Ovary (tissue), 10 donors: ENCODE measurements at places on chromosomes 1 and 21. TPM values are rescaled to one million over a fixed set of nuclear protein-coding genes. Genes with fewer than 3 reads are reported as not detected.

- no peak overlapping the region for H3K27ac ChIP-seq
- H3K36me3 ChIP-seq: no peaks in the 10 kb centered on the region
- no peaks in the 10 kb centered on the region for H3K4me1 ChIP-seq
- no peak for DNase-seq
Measured at GRCh38 chr1:47578721-47579419, 141.0 kb downstream of the FOXD2 start.

GRCh38 chr1:151988405-151988923 lies 5.2 kb downstream of the S100A10 start:
- no peak for DNase-seq
- H3K27ac ChIP-seq: no peak overlapping the region
- no peaks in the 10 kb centered on the region for H3K27me3 ChIP-seq

- no peak for DNase-seq
- no peak overlapping the region for H3K4me3 ChIP-seq
- no peaks in the 10 kb centered on the region for H3K36me3 ChIP-seq
Measured at GRCh38 chr1:109948285-109948630, 36.3 kb upstream of the AHCYL1 start.

- no peaks in the 10 kb centered on the region for H3K4me1 ChIP-seq
- H3K36me3 ChIP-seq: no peaks in the 10 kb centered on the region
- H3K4me3 ChIP-seq: no peak overlapping the region
- no peaks in the 10 kb centered on the region for H3K27me3 ChIP-seq
Measured at GRCh38 chr21:14361958-14362357, 21.0 kb downstream of the HSPA13 start.

DNA sequence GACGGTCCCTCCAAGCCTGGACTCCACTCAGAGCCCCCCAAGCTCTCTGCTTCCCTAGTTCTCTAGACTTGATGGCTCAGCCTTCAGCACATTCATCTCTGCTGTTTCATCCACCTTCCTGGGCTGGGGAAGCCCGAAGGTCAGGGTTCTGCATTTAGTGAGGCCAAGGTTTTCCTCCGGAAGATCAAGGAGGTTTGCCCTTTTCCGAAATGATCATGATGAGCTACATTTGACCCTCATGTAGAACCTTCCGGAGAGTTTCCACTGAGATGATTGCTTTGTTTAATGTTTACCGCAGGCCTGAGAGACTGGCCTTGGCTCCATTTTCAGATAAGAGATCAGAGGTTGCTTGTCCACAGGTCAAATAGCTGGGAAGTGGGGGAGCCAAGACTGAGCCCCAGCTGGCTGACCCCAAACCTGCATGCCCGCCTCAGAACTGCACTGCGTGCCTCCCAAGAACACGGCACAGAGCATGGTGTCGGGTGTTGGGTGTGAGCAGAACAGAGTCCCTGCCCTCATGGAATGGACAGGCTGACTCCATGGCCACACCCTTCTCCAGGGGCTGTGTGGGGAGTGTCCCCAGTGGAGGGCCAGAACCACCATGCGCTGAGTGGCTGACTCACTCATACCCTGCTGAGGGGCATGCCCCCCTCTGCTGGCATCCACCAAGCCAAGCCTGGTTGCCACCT lies 200.8 kb upstream of the TMEM51 start:
- no peak overlapping the region for H3K4me3 ChIP-seq
- H3K27ac ChIP-seq: no peak overlapping the region
- peaks cover 6% of the 10 kb centered on the region for H3K4me1 ChIP-seq
- H3K27me3 ChIP-seq: no peaks in the 10 kb centered on the region
- no peaks in the 10 kb centered on the region for H3K36me3 ChIP-seq

DNA sequence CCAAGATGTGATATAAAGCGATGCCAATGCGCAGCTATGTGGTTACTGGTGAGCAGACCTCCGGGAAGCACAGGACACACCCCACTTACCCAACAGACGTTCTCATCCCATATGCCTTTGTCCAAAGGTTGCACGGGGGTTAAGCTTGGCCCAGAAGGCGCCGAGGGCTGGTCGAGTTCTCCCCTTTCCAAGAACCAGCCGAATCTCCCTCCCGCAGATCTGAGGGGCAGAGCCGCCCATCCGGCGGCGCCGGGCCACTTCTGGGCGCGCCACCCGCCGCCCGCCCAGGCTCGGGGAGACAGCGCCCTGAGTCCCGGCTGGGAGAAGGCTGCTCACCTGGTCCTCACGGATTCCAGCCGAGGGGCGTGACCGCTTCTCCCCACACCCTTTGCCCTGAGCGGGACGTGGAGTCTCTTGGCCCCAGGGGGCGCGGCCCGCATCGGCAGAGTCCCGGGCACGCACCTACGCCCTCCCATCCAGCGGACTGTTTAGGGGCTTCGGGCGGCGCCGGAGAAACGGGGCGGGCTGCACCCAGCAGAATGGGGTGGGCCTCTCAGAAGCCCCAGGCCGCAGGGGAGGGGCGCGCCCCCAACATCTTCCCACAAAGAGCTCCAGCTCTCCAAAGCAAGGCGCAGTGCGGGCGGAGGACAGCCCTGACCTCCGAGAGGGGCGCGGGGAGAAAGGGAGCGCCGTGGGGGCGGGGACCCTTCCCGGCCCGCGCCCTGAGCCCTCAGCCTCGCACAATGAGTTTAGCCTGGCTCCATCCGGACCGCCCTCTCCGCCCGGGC lies 615 bp downstream of the GPR161 start:
- peak overlapping the region; percentile 87 for H3K27ac ChIP-seq
- H3K36me3 ChIP-seq: no peaks in the 10 kb centered on the region
- peak overlapping the region; percentile 92 for H3K4me3 ChIP-seq
- peak; percentile 25 for DNase-seq
- peaks cover 6% of the 10 kb centered on the region for H3K4me1 ChIP-seq
- H3K27me3 ChIP-seq: no peaks in the 10 kb centered on the region

DNA sequence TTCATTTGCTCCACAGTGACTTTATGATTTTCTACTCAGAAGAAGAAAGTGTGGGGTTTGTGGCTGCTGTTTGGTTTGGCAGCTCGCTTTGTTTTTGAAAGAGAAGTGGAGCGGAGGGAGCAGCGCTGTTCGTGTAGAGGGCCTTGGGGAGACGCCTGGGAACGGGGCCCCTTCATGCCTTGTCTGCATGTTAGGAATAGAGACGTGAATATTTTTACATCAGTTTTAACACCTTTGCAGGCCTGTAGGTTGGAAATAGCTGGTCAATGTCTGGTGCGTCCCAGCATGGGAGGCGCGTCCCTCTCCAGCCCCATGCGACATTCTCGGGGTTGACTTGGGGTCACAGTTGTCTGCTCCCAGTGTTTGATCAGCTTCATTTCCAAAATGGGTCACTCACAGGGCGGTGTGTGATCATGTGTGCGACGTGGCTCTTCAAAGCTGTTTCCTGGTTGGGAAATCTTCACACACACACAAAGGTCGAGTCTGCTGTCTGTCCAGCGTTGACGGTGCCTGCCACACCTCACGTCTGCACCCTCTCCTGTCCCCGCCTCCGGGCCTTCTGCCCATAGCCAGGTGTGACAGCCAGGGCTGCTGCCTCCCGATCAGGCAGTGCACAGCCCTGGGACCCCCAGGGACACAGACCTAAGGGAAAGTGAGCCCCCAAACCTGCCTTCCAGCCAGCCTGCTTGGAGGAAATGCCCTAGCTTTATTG lies 149.2 kb downstream of the PSMG1 start:
- DNase-seq: no peak
- H3K27me3 ChIP-seq: no peaks in the 10 kb centered on the region

DNA sequence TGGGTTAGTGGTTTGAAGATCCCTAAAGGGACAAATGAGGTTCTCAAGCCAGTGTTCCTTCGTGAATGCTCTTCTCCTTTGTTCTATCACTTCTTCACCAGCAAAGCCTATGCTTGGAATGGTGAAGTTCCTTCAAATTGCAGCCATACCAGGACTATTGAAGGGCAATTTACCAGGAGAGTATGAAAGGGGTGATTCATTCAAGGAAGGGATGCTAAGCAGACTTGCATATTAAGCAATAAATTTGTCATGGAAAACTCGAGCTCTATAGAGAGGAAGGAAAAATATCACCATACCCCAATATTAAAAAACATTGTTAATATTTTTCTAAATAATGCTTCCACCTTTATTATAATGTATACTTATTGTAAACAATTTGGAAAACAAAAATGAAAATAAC lies 9.3 kb upstream of the TSNAX start:
- H3K36me3 ChIP-seq: no peaks in the 10 kb centered on the region
- no peak overlapping the region for H3K4me3 ChIP-seq
- H3K4me1 ChIP-seq: no peaks in the 10 kb centered on the region
- H3K27ac ChIP-seq: no peak overlapping the region
- H3K27me3 ChIP-seq: no peaks in the 10 kb centered on the region

- no peak overlapping the region for H3K4me3 ChIP-seq
- no peaks in the 10 kb centered on the region for H3K36me3 ChIP-seq
- no peak for DNase-seq
- H3K27me3 ChIP-seq: no peaks in the 10 kb centered on the region
- H3K27ac ChIP-seq: no peak overlapping the region
Measured at GRCh38 chr1:85058311-85058710, 10.0 kb upstream of the MCOLN3 start.

GRCh38 chr21:34158866-34159835 lies 85.8 kb downstream of the MRPS6 start:
- H3K27me3 ChIP-seq: no peaks in the 10 kb centered on the region
- no peaks in the 10 kb centered on the region for H3K36me3 ChIP-seq
- no peak overlapping the region for H3K4me3 ChIP-seq

DNA sequence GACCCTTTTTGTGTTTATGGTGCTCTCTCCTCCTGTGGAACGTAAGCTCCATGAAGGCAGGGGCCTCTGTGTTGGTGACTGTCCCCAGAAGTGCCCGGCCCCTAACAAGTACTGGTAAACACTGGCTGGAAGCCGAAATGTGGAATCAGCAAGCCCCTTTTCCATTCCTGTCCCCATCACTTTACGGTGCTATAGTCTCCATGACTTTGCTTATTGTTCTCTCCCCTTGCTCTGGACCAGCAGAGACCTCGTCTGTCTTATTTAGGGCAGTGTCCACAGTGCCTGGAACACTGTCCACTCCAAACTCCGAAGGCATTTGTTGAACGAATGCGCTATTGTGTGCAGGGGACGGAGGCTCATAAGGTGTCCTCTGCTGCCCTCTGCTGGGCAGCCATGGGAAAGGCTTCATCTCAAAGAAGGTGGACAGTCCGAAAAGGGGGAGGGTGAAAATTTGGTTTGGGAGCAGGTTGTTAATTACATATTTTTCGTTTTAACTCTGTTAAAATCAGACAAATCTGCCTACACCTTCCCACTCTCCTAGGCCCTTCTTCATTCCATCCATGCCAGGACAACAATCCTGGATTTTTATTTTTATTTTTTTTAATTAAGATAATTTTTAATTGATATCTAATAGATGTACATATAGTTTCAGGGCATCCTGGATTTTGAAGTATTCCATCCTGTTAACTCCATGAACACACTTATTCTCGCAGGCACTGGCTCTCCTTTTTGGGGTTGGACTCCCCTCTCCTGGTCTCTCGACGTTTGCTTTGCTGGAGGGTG lies 115.6 kb downstream of the PGBD5 start:
- no peaks in the 10 kb centered on the region for H3K4me1 ChIP-seq
- peak; percentile 85 for DNase-seq
- H3K4me3 ChIP-seq: no peak overlapping the region
- no peaks in the 10 kb centered on the region for H3K27me3 ChIP-seq
- H3K36me3 ChIP-seq: no peaks in the 10 kb centered on the region

- no peak for DNase-seq
- no peak overlapping the region for H3K4me3 ChIP-seq
- no peaks in the 10 kb centered on the region for H3K4me1 ChIP-seq
- H3K36me3 ChIP-seq: no peaks in the 10 kb centered on the region
Measured at GRCh38 chr1:97943354-97943753, 22.5 kb upstream of the DPYD start.

DNA sequence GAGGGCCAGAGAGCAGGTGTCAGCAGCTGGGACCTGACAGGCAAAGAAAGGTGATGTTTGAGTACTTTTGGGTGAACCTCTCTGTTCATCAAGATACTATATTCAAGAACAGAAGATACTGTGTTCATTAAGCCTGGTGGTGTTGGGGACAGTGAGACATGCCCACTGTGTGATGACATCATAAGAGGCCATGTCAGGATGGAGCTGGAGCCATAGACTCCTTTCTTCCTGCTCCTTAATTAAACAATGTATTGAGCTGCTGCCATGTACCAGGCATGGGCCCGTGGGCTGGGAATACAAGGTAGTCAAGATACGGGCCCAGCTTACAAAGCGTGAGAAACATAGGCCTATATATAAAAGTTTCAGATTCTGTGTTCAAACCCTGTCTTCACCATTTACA lies 435.4 kb downstream of the RPS6KC1 start:
- H3K4me3 ChIP-seq: no peak overlapping the region
- no peaks in the 10 kb centered on the region for H3K27me3 ChIP-seq
- no peaks in the 10 kb centered on the region for H3K4me1 ChIP-seq
- no peak for DNase-seq

- H3K4me3 ChIP-seq: no peak overlapping the region
- DNase-seq: no peak
- peaks cover 5% of the 10 kb centered on the region for H3K4me1 ChIP-seq
- H3K36me3 ChIP-seq: no peaks in the 10 kb centered on the region
- H3K27me3 ChIP-seq: no peaks in the 10 kb centered on the region
Measured at GRCh38 chr1:89519779-89520358, 4.8 kb upstream of the LRRC8B start.

- H3K27me3 ChIP-seq: no peaks in the 10 kb centered on the region
- H3K4me3 ChIP-seq: no peak overlapping the region
- DNase-seq: no peak
- H3K27ac ChIP-seq: no peak overlapping the region
- no peaks in the 10 kb centered on the region for H3K36me3 ChIP-seq
- no peaks in the 10 kb centered on the region for H3K4me1 ChIP-seq
Measured at GRCh38 chr1:115694805-115695204, 53.0 kb downstream of the VANGL1 start.

DNA sequence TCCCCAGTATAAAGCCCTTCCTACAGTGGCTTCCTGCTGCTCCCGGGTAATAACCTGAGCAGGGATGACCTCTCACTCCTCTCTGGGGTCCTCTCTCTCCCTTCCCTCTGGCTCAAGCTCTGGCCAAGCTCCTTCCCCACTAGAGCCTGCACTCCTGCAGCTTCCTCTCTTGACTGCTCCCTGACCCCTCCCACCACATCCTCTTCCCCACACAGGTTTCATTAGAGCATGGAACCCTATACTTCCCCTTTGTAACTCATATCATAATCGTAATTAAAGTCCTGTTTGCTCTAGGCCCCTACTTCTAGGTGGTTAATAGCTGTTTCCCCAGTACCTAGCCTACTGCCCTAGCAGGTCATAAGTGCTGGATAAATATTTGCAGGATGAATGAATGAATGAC lies 146.2 kb downstream of the C1orf21 start:
- no peaks in the 10 kb centered on the region for H3K36me3 ChIP-seq
- peaks cover 7% of the 10 kb centered on the region for H3K4me1 ChIP-seq
- no peak for DNase-seq
- H3K27ac ChIP-seq: no peak overlapping the region
- H3K27me3 ChIP-seq: no peaks in the 10 kb centered on the region

Gene HMGCL
- 28.0 TPM for total RNA-seq

Gene MPL
- 2.0 TPM for total RNA-seq

Gene SEC16B
- 3.9 TPM for total RNA-seq

Gene HES4
- total RNA-seq: 76.2 TPM

Gene FAM167B
- total RNA-seq: 4.3 TPM

Gene DENND2C
- 2.6 TPM for total RNA-seq

Gene PKN2
- 57.7 TPM for total RNA-seq

Gene CLIC6
- total RNA-seq: 12.2 TPM

Gene OR14K1
- total RNA-seq: not detected
